ENCODE measurements at places on chromosomes 6 and 20.

- DNase-seq = no peak
Observed at GRCh38 chr20:62186887-62187866, 4.3 kb downstream of the MTG2 start.

GRCh38 chr6:127921982-127922381 lies 21.1 kb upstream of the THEMIS start:
- no peak for DNase-seq

DNA sequence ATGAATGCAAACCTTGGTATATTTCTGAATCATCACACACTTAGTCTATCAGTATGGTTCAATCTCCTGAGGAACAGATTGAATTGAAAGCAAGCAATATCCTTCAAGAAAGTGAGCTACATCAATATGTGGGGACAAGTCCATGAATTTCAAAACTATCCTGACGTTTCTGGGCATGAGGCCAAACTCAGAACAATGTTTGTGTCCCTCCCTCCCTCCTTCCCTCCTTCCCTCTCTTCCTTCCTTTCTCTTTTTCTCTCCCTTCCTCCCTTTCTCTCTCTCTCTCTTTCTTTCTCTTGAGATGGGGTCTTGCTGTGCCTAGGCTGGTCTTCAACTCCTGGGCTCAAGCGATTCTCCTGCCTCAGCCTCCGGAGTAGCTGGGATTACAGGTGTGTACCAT lies 27.9 kb upstream of the SYNCRIP start:
- DNase-seq = no peak

DNA sequence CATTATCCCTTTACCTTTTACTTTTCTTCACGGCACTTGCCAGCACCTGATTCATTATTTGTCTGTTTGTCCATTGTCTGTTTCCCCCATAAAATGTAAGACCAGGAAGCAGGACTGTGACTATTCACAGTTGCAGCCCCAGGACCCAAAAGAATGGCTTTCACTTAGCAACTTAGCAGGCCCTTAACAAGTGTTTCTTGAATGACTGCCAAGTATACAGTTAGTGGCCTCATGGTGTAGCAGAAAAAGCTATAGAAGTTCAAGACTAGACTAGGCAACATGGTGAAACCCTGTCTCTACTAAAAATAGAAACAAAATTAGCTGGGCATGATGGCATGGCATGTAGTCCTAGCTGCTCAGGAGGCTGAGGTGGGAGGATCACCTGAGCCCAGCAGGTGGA lies 4.3 kb downstream of the SLC26A8 start:
- DNase-seq = no peak

DNA sequence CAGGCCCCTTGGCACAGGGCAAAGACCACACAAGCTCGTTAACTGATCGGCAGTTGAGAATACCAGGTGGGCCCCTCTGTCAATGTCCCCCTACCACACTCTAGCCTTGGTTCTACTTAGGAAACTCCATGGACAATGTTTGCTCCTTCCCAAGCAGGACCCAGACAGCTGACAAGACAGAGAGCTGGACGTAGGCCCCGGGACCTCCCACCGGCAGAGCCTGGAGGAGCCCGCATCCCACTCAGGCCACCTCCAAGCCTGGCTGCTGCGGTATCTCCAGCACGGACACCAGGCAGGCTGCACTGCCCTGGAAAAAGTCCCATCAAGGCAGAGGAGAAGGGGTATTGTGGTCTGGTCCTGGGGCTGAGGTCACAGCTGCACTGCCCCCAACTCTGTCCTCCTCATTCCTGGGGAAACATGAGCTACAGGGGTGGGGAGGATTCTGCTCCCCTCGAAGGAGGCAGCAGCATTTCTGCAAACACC lies 6.2 kb upstream of the GRM4 start:
- DNase-seq = no peak

DNA sequence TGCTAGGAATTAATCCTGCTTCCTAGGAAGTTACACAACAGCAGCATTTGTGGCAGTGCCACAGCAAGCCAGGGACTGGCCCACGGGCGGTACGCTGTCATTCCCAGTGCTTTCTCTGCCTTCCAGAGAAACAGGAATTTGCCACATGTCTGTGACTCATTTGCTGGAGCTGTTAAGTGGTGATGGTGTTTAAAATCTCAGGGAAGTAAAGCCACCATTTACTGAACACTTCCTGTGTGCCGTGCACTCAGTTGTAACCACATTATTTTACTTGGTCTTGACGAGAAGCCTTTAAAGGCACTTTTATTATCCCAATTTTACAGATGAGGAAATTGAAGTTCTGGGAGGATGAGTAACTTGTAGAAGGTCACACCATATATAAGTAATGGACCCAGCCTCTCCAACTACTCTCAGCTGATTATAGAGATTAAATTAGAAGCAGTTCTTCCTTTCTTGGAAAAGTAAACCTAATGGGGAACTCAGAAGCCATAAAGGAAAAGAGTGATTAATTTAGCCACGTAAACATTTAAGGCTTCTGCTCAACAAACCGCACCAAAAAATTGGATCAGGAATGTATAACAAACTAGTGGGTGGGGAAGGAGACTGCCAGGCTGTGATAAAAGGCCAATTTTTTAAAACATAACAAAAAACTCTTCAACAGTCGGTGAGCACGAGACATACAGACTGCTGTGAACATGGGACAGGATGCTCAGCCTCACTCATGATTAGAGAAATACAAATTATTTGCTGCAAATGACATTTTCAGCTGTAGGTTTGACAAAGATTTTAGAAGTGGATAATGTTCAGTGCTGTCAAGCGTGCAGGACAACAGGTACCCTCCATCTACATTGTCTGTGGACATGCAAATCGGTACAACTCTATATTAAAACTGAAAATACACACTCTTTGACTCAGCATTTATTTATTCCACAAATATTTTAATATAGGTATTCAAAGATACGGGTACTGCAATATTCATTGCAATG lies 311.2 kb downstream of the NRN1 start:
- no peak for DNase-seq

- no peak for DNase-seq
Observed at GRCh38 chr20:37941332-37941731, 38.4 kb downstream of the VSTM2L start.

DNA sequence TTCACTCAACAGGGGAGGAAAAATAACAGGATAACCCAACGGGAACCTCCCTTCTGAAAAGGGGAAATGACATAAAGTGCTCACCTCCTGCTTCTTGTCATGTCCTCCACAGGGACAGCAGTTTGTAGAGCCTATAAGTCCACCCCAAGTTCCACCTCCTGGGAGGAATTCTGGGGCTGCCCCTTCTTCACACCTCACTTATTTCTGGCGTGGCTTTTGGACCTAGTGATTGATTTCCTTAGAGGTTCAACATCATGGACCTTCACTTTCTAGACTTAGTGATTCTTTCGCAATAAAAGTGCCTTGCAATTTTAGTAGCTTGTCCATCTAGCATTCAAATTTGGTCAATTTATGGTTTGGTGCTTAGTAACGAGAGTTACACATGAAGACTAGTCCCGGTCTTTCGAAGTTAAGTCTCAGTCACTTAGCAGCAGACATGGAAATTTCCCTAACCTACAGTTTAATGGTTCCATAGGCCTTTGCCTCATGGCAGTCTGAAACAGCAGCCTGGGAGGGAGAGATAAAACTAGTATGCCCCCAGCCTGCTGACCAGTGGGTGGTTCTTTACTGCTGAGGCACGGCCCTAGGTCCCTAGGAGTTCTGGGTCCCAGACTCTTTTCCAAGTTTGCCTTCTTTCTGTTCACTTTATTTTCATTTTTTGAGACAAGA lies 59.2 kb upstream of the CDKAL1 start:
- no peak for DNase-seq

DNA sequence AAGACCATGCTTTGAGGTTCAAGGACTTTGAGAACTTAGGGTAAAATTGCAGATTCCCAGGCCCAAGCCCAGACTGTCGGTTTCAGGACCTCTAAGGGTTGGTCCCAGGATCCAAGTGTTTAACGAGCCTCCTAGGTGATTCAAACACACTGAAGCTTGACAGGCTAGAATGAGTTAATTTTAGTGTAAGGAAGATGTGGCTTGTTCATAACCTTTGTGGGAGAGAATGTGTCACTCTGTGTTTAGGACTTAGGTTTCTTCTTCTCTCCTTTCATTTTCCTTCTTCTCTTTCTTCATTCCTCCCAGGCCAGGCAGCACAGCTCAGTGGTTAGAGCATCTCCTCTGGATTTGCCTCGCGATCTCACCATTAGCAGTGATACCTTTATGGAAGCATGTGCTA lies 104.8 kb upstream of the KCNG1 start:
- DNase-seq = no peak

DNA sequence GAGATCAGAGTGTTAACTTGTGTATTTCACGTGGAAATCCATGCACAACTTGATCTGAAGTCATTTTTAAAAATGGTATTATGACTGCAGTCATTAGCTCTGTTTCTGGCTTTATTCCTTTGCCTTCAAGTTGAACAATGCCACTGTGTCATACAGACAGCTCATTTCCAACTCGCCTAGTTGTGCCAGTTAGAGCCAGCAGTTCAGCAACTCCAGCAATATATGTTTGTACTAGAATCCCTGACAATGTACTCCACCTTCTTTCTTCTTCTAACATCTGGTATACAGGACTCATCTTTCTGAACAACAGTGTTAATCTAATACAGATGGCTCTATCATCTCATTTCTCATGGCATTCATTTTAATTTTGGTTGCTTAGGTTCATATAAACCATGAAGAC lies 418.3 kb upstream of the POU3F2 start:
- no peak for DNase-seq

- no peak for DNase-seq
Observed at GRCh38 chr6:130132286-130132701, 90.5 kb downstream of the SAMD3 start.

GRCh38 chr6:381742-382461 lies 9.7 kb upstream of the IRF4 start:
- no peak for DNase-seq

- DNase-seq = no peak
Observed at GRCh38 chr6:116292553-116292952, 12.8 kb upstream of the TSPYL1 start.

GRCh38 chr6:10414756-10415616 lies at the start of gene TFAP2A:
Gene TFAP2A, minus strand, starts transcription at chr6:10415074. Its CDS starts 83 bp downstream, at chr6:10414991.
- DNase-seq = no peak

DNA sequence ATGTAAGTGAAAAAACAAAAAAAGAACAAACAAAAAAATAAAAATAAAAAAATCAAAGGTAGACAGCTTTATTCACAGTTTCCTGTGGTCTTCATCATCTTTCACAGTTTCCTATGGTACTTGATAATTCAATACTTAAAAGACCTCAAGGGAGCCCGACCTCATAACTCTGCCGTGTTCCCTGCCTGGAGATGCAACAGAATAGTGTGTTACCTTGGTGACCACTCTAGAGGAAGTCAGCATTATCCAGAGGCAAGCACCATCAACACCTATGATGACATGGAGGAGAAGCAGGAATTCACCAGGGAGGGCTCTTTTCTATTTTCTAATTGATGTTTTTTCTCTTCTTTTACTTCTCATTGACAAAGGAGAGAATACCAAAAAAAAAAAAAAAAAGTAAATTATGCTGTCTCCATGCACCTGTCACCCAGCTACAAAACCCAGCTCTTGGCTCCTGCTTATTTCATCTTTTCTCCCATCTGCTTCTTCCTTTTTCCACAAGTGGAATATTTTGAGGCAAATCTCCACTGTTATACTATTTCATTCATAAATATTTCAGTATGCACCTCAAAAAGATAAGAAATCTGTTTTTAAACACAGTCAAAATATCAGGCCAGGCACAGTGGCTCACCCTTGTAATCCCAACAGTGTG lies 95.8 kb upstream of the STXBP5 start:
- no peak for DNase-seq

GRCh38 chr20:51189814-51190782 lies 167.2 kb upstream of the KCNG1 start:
- no peak for DNase-seq

GRCh38 chr20:53150532-53150931 lies 178.4 kb downstream of the TSHZ2 start:
- no peak for DNase-seq

DNA sequence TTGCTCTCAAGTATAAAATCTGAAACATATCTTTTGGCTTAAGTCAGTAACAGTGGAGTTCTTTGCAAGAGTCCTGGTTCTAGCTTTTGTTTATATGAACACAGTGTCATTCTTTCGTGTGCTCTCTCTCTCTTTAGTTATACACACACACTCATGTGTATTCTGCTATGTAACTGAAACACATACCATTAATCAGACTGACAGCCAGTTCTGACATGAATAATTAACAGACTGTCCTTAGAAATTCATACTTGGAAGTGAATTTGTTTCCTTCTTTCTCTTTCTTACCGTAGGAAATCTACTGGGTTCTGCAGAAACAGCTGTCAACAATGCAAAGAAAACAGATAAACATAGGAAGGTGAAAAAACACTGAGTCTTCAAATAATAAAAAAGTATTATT lies 2.5 kb downstream of the MCM9 start:
- no peak for DNase-seq

GRCh38 chr6:156098839-156099238 lies 643.2 kb upstream of the NOX3 start:
- DNase-seq = no peak

DNA sequence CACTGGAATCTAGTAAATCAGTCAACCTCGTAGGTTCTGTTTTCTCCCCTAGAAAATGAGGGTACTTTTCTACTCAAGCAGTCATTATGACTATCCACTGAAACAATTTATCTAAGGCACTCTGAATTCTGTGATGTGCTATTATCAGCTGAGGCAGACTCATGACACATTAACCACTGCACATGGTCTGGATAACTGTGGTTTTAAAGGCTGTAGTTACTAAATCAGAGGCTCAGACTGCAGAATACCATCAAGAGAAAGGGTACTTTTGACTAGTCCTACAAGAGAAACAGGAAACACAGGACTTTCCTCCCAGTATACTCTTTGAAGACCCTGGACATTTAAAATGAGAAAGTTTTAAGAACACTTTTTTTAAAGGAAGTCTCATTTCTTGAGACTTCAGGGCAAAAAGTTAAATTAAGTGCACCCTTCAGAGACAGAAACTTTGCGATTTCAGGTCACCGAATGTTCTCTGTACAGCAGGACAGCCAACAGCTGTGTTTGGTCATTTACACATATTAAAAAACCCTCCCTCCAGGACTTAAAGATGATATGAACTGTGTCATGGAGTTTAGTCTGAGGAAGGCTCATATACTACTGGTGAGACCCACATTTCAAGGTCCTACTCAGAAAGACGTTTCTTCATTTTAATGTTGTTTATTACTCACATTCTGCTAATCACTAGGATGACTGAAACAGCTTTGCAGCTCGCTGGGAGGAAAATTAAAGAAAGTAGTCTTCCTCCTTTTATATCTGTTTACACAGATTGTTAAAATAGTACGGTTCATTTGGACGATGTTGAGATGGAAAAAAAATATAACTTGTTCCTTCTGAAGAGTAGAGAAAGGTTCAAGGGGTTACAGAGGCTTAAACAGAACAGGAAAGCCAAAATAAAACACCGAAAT lies 19.9 kb downstream of the ATXN1 start:
- DNase-seq = no peak

- DNase-seq = no peak
Observed at GRCh38 chr6:161137839-161138542, 135.9 kb downstream of the AGPAT4 start.
